ENCODE measurements at places on chromosomes 11 and 22.

DNA sequence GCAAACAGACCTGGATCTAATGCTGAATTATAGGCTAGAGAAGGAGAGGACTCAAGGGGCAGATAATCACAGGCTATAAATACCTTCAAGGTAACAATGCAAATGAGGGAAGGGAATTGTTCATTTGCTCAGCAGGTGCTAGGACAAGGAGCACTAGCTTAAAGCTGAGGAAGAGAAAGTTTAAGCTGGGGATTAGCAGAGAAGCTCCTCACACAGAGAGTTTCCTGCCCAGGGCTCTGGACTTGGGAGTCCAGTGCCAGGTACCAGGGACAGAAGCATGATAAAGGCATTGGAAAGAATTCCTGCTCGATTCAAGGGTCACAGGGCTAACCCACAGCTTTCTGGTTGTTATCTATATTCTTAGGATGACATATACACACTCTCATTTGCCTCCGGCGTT, 509.9 kb downstream of the NTM start:
- no peak for DNase-seq

DNA sequence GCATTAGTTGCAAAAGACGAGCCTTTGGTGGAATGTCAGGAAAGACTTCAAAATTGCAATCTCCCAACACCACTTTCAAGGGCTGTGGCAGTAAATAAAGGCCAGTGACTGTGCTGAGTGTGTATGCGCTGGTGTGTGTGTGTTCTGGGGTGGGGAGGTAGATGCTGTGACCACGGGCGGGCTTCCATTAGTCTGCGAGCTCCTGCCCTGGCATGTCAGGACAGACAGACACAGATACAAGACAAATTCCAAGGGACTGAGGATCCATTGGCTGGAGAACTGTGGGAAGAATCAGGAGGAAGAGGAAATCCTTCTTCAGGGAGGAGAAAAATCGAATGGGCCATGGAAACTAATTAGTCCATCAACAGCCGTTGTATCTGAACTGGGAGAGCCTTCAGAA, 83.6 kb downstream of the FEZ1 start:
- DNase-seq, result no peak

DNA sequence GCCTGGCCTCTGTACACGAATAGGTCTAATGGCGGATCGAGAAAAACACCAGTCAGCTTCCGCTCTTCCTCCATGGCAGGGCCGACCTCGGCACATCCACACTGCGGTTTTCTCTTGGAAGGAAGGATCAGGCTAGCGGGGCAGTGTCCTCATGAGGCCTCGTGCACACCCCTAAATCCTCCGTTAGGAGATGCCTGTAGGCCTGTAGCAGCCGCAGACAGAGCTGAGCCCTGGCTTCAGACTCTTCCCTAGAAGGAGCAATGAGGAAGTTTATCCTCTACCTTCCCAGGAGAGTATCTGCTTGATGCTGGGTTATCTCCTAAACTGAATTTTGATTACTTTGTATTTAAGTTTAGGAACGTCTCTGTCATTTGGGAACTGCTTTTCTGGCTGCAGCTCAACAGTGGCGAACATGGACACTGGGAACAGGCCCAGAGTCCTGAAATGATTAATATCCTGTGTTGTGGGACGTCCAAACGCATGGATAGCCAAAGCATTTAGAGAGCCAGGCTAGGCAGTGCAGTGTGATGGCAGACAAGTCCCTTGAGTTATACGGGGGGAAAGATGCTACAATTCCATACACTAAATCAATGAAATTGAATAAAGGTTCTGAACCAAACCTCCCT, 16.5 kb upstream of the BMAL1 start:
- no peak for DNase-seq

GRCh38 chr11:11349870-11350337, 3.1 kb downstream of the CSNK2A3 start:
- DNase-seq, result no peak

Measured in NCI-H774 (cell line).